T1000 (cell line): ENCODE measurements at places on chromosomes 12 and 14.

DNA sequence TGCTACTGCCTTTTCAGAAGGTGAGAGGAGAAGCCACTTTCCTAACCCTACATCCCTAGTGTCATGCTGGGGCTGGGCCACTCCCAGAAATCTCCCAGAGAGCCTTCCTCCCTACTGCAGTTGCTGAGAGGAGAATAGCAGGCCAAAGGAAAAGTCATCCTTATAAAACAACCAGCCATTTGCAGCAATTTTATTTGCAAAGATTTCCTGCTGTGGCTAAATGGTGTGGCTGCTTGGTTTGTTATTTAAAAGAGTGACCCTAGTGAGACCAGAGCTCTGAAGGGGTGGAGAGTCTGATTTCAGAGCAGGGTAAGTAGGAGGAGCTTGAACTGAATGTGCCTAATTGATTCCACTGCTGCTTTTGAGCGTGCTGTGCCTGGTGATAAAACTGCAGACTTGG, 232.0 kb downstream of the GRIN2B start:
- DNase-seq, result no peak

- no peak for DNase-seq
These were observed 79.0 kb downstream of the PRIMA1 start for GRCh38 chr14:93709249-93709648.

DNA sequence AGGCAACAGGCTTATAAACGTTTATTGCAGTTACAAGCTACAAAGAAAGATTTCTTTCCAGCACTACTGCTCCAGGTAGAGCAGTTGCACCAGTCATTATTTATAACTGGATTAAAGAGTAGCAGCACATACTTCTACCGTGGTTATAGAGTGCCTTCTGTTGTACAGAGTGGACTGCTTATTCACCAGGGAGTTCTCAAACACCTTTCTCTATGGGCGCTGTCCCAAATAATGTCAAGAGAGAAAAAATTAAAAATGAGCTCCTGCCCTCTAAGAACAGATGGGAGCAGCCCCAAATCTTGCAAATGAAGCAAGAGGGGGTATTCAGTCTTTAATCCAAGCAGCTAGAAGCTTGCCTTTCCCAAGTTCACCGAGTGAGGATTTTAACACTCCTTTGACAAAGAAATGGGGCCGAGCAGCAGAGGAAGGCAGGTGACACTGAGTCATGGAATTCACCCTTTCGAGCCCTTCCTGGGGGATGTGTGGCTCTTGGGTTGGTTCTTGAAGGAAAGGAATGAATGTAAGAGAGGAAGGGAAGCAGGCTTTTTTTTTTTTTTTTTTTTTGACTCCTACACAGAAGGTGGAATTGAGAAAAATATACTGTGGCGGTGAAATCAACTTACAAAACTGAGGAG, 181.2 kb downstream of the PRKCH start:
- DNase-seq, result no peak

DNA sequence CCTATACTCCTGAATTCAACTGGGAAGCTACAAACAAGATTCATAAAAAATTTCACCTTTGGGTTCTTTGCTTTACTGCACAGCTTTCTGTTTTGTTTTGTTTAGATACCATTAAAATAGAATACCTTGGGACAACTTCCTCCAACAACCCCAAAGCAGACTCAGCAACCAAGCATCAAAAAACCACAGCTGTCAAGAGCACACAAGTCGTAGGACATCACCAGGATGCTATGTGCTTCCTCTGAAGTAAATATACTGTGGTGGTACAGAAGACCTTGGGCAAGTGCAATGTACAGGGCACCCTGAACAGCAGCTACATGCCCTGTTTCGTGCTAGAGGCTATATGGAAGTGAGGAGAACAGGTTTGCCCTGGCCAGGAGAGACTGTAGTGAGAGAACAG, 359.3 kb downstream of the BCL11B start:
- DNase-seq, result no peak

DNA sequence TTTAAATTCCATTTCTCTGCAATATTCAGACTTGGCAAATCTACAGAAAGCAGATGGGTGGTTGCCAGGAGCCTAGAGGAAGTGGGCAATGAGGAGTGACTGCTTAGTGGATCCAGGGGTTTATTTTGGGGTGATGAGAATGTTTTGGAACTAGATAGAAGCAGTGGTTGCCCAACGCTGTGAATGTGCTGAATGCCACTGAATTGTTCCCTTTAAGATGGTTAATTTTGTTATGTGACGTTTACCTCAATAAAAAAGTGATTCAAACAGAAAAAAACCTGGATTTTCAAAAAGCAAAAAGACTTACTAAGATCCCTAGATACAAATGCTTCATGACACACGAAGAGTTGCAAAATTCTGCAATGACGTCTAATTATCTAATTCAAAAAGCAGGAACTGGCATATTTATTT, 34.2 kb downstream of the DAO start:
- DNase-seq, result no peak

- no peak for DNase-seq
These were observed 26.8 kb downstream of the AREL1 start for GRCh38 chr14:74685921-74686678.

GRCh38 chr14:32940711-32941667, 2.3 kb downstream of the NPAS3 start:
- no peak for DNase-seq

GRCh38 chr12:21940549-21941505, at the start of gene ABCC9:
Gene ABCC9 (minus strand): TSS chr12:21941426. CDS start chr12:21936674, 4,752 bp downstream.
- no peak for DNase-seq

DNA sequence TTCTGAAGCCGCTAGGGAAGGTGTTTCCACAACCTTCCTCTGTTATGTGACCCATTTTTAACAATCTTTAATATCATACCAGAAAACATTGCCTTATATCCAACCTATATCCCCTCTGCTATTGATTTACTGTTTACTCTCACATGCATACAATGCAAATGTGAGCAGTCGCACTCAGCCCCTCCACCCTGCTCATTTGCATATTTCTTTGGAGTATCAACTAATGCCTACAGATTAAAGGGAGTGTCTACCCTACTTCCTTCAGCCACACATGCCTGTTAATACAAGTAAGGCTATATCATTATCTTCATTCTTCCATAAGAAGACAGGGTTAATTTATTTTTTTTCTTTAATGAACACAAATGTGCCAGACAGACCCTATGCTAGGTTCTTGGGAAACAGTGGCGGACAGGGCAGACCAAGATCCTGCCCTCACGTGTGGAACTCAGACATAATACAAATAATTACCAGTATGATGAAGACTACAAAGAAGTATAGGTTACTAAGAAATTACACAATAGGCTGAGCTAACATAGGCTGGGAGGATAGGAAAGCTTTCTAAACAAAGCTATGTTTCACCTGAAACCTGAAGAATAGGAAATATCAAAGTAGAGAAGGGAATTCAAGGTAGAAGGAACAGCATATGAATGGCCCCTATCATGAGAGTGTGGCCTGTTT, 107.3 kb upstream of the MDM1 start:
- no peak for DNase-seq

DNA sequence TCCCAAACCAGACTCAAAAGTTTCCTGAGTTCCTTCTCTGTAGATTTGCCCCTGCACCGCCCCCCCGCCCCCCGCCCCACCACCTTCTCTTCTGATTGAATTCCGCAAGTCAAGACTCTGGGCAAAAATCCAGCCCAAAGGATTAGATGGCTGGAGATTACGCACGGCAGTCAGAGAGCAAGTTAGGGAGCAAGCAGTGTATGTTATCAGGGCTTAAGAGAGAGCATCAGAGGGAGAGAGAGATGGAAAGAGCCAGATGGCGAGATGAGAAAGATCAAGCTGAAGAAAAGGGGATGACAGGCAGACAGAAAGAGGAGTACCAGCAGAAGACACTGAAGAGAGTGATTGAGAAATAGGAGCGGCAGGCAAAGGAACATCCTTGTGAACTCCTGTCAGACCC, 13.9 kb upstream of the ANKRD33 start:
- DNase-seq, result no peak

DNA sequence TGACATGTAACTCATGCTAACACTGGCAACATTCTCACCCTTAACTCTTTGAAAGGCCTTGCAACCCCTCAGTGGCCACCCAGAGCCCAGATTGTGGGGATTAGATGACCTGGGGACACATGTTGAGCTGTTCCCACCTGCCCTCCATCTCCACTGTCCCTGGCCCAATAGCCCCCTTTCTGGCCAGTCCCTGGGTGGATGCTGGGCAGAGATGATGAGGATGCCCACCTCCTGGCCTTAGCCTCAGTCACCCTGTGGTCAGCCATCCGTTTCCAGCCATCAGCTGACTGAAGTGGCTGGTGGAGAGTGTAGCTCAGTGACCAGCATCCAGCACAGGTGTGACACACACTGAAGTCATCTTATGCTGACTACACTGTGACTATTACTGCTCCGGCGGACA, 4.7 kb downstream of the ANHX start:
- no peak for DNase-seq

DNA sequence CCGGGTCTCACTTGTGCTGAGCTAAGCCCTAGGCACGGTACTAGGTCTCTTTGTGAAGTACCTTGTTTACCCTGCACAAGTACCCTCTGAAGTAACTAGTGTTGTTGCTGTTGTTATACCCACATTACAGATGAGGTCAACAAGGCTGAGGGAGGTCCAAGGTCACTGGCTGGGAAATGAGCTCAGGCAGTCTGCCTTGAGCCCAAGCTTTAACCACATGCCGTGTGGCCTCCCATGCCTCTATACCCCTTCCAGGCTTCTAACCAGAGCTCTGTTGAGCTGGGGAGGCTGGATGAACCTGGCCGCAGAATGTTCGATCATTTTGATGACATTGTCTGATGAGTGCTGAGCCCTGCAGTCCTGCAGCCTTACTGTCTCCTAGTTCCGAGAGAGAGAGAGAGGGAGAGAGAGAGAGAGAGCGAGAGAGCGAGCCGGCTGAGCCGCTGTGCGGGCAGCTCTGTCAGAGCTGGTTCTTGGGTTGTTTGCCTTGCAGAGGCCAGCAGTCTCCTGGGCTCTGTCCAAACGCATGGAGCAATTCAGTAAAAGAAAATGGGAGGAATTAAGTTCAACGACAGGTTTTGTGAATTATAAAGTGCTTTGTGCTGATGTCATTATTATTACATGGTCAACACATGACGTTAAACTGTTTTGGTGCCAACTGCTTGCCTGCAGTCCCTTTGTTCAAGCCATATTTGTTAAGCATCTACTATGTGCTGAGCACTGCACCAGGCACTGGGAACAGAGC, 13.1 kb downstream of the JDP2 start:
- DNase-seq, result no peak

- peak; percentile 35 for DNase-seq
These were observed 601 bp downstream of the ZNF839 start for GRCh38 chr14:102320033-102320660.

DNA sequence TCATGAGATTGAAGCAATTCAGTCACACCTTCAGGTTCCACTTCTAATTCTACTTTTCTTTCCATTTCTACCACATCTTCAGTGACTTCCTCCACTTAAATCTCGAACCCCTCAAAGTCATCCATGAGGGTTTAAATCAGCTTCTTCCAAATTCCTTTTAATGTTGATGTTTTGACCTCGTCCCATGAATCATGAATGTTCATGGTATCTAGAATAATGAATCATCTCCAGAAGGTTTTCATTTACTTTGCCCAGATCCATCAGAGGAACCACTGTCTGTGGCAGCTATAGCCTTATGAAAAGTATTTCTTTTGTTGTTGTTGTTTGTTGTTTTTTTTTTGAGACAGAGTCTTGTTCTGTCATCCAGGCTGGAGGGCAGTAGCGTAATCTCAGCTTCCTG, 7.6 kb downstream of the RXYLT1 start:
- no peak for DNase-seq

GRCh38 chr12:55771736-55772135, 28.8 kb downstream of the GDF11 start:
- DNase-seq, result no peak

DNA sequence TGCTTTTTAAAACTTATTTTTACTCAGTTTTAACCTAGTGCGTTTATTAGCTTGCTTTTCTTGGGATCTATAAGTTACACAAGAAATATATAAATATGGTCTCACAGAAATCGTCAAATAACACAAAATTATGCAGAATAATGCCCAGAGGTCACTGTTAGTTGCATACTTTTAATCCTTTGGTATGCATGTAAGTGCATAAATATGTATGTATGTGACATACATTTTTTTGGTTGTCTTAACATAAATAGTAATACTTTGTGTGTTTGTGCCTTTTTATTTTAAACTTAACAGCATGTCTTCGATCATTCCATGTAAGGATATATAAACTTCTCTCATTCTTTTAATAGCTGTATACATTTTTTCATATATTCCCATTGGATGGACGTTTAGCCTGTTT, 459.6 kb downstream of the PCNX1 start:
- DNase-seq, result no peak

DNA sequence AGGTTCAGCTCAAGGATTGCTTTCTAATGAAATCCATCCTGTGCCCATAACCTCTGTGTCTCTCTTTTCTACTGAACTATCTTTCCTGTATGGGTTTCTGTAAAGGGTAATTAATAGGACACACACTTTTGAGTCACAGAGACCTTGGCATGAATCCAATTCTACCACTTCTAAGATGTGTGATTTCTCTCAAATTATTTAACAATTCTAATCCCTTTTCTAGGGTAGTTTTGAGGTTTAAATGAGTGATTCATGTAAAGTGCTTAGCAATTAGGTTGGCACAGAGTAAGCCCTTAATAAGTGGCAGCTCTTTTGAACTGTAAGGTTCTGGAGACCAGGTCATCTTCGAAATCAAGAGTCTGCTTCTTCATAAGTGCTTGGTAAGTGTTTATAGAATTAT, 202.7 kb downstream of the RASSF9 start:
- no peak for DNase-seq

- no peak for DNase-seq
These were observed 10.1 kb downstream of the KRT76 start for GRCh38 chr12:52767020-52767379.

- DNase-seq, result no peak
These were observed 3.0 kb upstream of the TESC start for GRCh38 chr12:117101953-117102799.

DNA sequence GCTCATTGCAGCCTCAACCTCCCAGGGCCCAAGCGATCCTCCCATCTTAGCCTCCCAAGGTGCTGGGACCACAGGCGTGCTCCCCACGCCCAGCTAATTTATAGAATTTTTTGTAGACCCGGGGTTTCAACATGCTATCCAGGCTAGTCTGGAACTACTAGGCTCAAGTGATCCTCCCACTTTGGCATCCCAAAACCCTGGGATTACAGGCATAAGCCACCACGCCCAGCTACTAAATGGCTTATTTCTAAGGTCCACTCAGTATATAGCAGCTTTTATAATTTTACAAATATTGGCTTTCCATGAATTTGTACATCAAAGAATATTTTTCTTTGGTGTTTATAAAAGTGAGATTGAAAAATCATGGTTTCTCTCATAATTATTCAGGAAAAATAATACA, 167.8 kb downstream of the TTC7B start:
- DNase-seq, result no peak

DNA sequence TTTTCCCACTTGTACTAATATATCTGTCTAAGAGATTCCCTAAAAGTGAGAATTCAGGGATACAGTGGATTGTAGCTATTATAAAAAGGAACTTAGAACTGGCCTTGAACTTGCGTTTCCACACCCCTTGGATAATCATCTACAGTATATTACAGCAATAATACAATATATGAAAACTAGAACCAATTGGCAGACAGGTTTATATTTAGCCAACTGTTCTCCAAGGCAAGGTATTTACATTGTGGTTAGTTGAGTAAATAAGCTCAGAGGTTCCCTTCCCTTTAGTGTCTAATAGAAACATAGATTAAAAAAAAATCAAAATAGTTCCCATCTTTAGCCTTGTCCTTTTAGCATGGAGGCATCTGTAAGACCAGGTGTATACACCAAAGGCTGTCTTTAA, 42.1 kb downstream of the LIMA1 start:
- no peak for DNase-seq
